GM10248 (cell line): ENCODE measurements at places on chromosomes 5 and 9.

- no peak for DNase-seq
Measured at GRCh38 chr9:132487351-132487791, 77.4 kb downstream of the CFAP77 start.

DNA sequence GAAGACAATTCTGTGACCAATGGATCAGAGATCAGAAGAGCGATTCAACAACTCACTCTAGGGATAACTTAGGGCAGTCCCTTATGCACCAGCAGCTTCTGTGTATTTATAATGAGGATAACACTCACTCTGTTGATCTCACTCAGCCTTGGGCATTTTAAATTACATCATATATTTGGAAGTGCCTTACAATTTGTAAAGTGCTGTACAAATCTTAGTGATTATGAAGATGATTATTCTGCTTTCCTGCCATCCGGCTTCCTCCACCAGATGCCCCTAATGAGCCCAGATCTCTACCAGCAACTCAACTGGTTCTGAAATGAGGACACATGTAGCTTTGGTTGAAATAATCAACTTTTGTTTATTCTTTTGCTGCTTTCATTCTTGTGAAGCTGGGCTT is 105.3 kb downstream of the PCSK1 start:
- DNase-seq, result no peak

DNA sequence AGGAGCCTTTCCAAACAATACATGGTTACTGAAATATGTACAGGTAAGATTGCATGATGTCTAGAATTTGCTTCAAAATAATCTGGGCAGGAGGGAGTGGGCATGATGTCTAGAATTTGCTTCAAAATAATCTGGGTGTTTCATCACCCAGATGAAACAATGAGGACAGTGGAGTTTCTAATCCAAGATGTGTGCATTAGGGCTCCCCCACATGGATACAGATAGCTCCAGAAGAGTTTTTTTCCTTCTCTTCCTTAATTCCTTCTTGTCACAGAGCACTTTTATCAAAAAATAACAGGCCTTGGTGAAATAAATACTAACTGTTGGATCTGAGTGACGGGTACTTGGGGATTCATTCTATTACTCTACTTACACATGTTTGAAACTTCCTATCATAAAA is 14.9 kb downstream of the ATOX1 start:
- no peak for DNase-seq

DNA sequence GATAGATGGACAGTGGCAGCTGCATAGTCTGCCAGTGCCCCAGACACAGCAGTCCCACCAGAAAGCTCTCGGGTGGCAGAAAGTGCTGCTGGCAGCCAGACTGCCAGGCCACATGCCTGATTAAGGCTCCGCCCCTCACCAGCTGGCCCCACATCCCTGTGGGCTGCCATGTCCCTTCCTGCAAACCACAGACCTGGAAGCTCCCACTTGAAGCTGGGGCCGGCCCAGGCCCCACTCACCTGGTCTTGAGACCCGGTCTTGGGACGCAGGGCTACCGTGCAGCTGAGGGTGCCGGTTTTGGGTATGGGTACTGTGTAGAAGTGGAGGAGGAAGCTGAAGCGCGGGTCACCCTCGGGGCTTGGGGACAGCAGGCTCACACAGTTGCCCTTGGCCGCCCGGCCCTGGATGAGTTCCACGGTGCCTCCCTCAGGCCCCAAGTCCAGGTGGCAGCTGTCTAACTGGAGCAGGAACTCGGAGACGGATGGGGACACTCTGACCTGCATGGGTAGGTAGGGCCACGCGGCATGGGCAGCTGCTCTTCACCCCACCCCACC is 15.3 kb downstream of the FPGS start:
- DNase-seq, result no peak

DNA sequence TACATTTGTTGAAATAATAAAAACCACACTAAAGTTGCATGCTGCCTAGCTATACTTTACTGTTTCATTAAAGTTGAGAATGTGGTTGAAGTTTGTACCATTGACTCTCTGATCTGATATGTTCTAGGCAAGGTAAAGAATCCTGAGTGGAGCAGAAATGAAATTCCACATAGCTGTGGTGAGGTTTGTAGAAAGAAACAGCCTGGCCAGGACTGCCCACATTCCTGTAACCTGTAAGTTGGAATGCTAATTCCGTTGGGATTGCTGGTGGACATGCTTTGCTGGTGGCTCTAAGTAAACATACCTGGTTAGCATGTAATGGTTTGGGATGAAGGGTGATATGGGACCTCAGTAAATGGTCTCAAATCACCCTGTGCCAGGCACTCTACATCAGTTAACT is 16.8 kb downstream of the NFX1 start:
- DNase-seq, result no peak
